CD4-positive, alpha-beta T cell treated with Interleukin-12 subunit alpha and Interleukin-12 subunit beta, for 1 hour (primary cell): ENCODE measurements at places on chromosomes 5 and 9.

- DNase-seq, result no peak
Measured at GRCh38 chr5:43045236-43045635, 5.1 kb upstream of the ANXA2R start.

DNA sequence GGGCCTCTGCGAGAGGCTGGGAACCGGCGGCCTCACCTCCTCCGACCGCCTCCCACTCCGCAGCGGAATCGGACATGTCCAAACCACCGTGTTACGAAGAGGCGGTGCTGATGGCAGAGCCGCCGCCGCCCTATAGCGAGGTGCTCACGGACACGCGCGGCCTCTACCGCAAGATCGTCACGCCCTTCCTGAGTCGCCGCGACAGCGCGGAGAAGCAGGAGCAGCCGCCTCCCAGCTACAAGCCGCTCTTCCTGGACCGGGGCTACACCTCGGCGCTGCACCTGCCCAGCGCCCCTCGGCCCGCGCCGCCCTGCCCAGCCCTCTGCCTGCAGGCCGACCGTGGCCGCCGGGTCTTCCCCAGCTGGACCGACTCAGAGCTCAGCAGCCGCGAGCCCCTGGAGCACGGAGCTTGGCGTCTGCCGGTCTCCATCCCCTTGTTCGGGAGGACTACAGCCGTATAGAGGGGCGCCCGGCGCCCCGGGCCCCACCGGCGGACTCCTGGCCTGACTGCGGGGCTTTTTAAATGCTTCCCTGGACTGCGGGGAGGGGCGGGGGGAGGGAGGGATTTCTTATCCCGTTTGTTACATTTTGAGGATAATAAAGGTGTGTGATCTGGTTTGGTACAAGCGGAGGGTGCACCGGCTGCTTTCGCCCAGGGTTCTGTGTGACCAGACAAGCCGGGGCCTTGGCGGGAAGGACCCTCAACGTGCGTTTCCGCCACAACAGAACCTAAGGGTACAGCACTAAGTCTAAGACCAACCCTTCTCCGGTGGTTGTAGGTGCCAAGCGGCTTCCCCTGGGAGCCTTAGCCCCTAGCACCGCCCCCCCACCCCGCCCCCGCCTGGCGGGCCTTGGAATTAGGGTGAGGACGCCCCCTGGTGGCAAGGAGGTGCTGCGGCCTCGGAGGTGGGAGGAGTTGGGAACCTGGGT is 9.3 kb downstream of the PRR7 start:
- DNase-seq, result peak; percentile 93

- no peak for DNase-seq
Measured at GRCh38 chr5:139658501-139658927, 10.4 kb downstream of the CXXC5 start.

DNA sequence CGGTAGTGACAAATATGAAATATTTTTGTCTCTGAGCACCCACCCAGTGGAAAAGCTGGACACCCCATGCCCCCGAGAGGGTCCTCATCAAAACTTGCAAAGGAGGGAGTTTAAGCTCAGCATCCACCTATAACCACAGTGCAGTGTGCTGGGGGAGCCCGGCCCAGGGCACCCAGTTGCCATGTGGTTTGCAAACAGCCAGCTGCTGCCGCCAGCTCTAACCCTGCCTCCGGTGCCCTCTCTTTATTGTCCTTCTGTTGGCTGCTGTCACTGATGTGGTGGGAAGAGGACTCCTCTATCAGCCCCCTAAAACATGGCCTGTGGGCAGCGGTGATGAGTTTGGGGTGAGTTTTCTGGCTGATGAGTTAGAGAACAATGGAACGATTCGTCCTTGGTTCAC is 160.9 kb upstream of the MVB12B start:
- DNase-seq, result no peak

GRCh38 chr5:35859101-35859661 is 2.5 kb downstream of the IL7R start:
- DNase-seq, result peak; percentile 57

DNA sequence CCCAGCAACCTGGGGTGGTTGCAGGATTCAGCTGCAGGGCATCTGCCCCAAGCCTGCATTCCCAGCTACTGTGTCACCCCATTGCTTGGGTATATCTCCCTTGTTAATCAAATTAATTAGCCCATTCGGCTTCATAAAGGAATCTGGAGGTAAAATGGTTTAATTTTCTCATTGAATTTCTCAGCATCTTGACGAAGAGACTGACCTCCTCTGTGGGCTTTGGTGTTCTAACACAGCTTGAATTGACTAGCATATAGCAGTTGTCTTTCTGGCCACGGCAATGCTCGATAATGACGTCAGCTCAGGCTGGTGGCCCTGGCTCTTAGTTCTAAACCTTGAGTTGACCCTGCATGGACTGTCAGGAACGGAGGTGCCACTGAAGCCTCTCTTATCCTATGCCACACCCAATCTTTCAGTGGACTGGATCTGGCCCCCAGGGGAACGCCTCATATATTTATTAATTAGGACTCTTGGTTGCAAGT is 72.4 kb downstream of the MSX2 start:
- DNase-seq, result no peak

- DNase-seq, result no peak
Measured at GRCh38 chr9:1434052-1434767, 384.1 kb downstream of the DMRT2 start.

GRCh38 chr9:78765861-78766260 is 468.9 kb downstream of the PSAT1 start:
- no peak for DNase-seq

DNA sequence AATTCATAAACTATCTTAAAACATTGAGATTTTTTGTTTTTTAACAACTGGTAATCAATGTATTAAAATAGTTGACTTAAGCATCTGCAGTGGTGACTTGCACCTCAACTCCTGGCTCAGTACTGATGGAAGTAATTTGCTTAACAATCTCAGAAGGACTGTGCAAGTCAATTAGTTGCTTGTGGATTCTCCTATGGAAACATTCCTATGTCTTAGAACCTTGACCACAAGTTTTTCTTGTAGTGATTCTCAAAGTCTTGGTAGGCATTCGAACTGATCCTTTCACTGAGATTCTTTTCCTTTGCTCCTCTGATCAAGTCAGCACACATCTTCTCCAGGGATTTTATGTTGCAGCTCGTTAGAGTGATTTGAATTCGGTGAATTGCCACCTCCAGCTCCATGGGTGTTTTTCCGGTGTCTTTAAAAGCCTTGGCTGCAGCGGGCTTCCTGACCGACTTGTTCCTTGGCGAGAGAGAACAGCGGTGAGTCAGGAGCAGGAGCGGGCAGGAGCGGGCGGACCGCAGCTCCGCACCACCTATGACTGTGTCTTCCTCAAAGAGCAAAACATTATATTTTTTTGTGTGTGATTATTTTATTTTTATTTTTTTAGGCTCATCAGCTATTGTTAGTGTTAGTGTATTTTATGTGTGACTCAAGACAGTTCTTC is 21.1 kb downstream of the HMGXB3 start:
- DNase-seq, result no peak

- DNase-seq, result no peak
Measured at GRCh38 chr9:72687331-72687730, 165.9 kb downstream of the TMC1 start.

DNA sequence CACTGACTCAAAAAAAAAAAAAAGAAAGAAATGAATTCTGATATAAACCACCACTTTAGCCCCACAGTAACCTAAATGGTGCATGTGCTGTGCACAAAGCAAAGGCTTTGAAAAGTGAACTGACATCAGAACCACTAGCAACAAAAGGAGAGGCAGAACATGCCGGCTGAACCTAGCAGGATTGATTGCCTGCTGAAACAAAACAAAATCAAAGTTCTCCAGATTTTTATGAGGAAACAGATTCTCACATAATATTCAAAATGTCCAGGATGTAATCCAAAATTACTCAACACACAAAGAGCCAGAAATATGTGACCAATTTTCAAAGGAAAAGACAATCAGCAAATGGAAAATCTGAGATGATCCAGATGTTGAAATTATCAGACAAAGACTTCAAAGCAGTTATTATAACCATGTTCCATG is 37.9 kb downstream of the UBTD2 start:
- no peak for DNase-seq

- DNase-seq, result no peak
Measured at GRCh38 chr5:88536146-88536545, 267.5 kb upstream of the TMEM161B start.

DNA sequence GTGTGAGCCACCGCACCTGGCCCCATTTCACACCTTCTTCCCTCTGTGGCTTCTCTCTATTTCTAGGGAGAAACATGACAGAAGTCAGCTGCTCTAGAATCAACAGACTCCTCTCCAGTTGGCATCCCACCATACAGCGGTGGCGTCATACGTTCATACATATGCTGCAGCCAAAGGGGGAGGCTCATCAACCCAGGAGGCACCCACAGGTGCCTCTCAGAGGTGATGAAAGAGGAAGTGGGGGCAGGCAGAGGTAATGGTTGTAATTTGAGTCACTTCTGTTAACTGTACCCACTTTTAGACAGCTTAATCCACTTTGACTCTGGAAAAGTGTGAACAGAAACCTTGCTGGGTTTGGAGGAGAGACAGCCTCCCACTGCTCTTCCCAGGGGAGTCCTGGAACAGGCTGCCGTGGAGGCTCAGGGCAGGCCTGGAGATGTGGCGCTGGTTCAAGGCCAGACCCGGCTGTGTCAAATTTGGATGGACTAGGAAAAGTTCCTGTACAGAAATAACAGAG is 47.3 kb upstream of the SUB1 start:
- peak; percentile 53 for DNase-seq

GRCh38 chr5:66653325-66653724 is 57.1 kb downstream of the MAST4 start:
- no peak for DNase-seq

- DNase-seq, result no peak
Measured at GRCh38 chr5:9350301-9350797, 195.5 kb downstream of the SEMA5A start.

- DNase-seq, result no peak
Measured at GRCh38 chr5:113081881-113082546, 105.4 kb downstream of the DCP2 start.

GRCh38 chr9:128902351-128903078 is 18.3 kb upstream of the PHYHD1 start:
- DNase-seq, result peak; percentile 87

- no peak for DNase-seq
Measured at GRCh38 chr9:136031741-136032730, 63.1 kb downstream of the NACC2 start.

DNA sequence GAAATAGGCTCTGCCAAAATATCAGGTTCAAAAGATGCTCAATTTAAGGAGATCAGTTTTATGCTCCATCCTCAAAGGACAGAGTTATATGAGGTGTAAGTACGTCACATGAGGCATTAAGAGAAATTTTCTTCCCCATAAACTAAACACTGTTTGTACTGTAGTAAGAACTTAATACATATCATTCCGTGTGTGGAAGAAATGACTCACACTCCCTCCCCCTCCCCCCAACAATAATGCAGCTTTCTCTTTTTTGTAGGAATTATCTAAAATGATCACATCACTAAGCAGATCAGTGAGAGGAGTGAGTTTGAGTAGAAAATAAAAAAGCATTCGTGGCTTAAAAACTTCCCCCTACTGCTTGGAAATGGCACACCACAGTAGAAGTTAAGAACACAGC is 2.2 kb downstream of the CDH12 start:
- no peak for DNase-seq

- no peak for DNase-seq
Measured at GRCh38 chr5:73805449-73805848, 179.5 kb downstream of the ARHGEF28 start.

GRCh38 chr9:115211413-115212124 is 93.6 kb upstream of the TNC start:
- DNase-seq, result no peak

- DNase-seq, result no peak
Measured at GRCh38 chr9:86034863-86035734, 64.3 kb downstream of the GOLM1 start.

DNA sequence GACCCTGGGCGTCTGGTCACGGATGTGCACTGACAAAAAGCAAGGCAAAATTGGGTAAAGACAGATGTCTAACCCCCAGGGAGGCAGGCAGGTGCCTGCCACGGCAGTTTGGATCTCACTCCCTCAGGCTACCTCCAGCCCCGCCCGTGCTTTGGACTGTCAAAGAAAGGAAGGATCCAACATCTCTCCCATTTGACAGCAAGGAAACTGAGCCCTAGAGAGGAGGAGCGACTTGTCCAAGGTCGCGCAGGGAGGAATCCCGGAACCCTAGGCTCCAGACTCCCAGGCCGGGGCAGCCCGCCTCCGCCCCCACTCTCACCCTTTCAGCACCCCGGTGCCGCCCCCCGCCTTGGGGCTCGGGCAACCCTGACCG is 376 bp downstream of the GOLGA1 start:
- no peak for DNase-seq

DNA sequence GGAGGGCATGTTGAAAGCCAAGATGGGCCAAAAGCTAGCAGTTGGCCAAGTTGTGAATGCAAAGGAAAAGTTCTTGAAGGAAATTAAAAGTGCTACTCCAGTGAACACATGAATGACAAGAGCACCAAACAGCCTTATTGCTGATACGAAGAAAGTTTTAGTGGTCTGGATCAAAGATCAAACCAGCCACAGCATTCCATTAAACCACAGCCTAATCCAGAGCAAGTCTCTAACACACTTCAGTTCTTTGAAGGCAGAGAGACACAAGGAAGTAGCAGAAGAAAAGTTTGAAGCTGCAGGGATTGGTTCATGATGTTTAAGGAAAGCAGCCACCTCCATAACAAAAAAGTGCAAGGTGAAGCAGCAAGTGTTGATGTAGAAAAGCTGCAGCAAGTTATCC is 71.6 kb downstream of the ERCC6L2 start:
- no peak for DNase-seq

GRCh38 chr5:173841710-173842109 is 46.4 kb upstream of the CPEB4 start:
- DNase-seq, result no peak

GRCh38 chr5:150672237-150672883 is 11.3 kb downstream of the MYOZ3 start:
- DNase-seq, result peak; percentile 18
